Inflammatory macrophage treated with lipopolysaccharide for 1 hour (primary cell): ENCODE measurements at places on chromosomes 7 and 10.

- peak; percentile 40 for DNase-seq
Observed at GRCh38 chr7:20217193-20217948, at the start of gene MACC1. Gene MACC1, minus strand, starts transcription at chr7:20217384. Its CDS starts 55,522 bp downstream, at chr7:20161862.

DNA sequence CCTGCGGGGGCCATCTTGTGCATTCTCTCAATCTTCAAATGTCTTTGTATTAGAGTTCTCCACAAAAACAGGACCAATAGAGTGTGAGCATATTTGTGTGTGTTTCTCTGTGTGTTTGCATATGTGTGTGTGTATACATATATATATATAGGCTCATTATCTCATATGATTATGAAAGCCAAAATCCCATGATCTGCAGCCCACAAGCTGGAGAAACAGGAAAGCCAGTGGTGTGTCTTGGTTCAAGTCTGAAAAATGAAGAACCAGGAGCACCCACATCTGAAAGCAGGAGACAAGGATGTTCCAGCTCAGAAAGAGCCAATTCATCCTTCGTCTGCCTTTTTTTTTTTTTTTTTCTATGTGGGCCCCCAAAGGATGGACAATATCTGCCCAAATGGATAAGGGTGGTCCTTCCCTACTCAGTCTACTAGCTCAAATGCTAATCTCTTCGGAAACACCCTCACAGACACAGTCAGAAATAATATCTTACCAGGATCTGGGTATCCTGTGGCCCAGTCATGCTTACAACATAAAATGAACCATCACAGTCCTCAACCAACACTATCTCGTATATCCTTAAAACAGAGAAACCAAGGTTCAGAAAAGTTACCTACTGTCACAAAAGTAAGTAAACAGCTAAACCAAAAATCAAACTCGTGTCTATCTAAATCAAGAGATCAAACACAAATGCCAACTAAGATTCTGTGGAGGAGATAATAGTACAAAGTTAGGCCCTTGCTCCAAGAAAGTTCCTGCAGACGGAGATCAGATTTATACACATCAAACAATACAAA lies 141.9 kb downstream of the JMJD1C start:
- peak; percentile 54 for DNase-seq

- no peak for DNase-seq
Observed at GRCh38 chr10:6044060-6044459, 18.1 kb downstream of the IL2RA start.

DNA sequence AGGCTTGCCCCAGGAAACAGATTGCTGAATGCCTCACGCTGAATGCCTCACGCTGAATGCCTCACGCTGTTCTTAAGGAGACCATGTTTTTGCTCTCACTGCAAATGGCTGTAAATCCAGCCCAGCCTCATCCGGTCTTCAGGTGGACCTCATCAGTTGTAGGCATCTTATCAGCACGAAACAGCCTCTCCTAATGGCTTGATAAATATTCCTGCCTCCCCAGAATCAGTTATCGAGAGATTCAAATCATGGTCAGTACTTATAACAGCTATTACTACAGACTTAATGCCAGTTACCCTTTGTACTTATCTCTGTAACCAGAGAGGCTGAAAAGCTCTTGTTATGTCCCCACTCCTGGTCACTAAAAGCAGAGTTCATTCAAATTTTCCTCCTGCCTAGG lies 290.6 kb downstream of the FZD1 start:
- DNase-seq = no peak

DNA sequence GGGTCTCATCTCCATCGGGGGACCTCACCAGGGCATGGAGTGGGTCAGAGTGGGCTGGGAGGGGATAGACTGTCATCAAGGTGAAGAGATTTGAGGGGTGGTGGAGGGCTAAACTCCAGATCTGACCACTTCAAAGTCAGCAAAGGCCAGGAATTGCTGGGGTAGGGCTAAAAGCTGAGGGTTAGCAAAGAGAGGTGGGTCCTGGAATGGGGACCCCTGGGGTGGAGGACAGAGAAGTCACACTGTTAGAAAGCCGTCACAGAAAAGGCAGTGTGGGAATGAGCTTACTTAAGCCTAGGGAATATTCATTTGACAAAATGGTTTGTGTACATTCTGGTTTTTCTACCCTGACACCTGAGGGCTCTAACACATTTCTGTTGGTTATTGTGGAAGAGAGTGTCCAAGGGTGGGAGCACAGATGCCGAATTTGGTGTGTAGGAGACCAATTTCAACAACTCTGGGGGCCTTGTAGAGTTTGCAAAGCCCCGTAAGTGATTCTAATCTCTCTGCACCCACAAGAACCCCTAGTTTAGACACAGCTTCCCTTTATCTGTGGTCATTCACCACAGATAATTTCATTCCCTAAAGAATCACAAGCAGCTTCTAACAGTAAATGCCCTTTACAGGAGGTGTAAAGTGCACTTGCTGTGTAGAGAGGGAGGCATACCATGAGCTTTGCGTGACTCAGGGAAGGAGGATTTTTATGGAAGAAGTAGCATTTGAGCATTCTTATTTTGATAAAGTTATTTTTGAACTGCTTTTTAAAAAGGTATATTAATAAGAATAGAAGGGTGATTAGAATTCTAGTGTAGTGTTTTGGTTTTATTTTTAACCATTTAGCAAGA lies 6.4 kb downstream of the FBH1 start:
- no peak for DNase-seq

GRCh38 chr10:89535171-89536012 lies at the start of gene SLC16A12:
Gene SLC16A12, minus strand, starts transcription at chr10:89535594. Its CDS starts 73,016 bp downstream, at chr10:89462578.
- DNase-seq = no peak

GRCh38 chr7:99944497-99945070 lies 15.2 kb upstream of the GJC3 start:
- no peak for DNase-seq

GRCh38 chr10:1476455-1476803 lies 260.9 kb downstream of the ADARB2 start:
- no peak for DNase-seq

- DNase-seq = peak; percentile 44
Observed at GRCh38 chr7:28627896-28628295, 215.6 kb downstream of the CREB5 start.

- no peak for DNase-seq
Observed at GRCh38 chr7:9200626-9201025, 767.2 kb downstream of the NXPH1 start.

DNA sequence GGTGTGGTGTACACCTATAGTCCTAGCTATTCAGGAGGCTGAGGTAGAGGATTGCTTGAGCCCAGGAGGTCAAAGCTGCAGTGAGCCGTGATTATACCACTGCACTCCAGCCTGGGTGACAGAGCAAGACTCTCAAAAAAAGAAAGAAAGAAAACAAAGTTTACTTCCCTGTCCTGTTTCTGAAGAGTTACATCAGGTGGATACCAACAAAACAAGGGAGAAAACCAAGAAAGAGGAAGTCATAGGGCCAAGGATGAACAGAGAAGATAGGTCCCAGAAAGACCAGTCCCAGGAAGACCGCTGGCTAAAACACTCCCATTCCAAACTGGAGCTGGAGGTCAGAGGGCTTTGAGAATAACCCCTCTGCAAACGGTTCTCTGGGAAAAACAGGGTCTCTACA lies 13.5 kb downstream of the MACROH2A2 start:
- DNase-seq = peak; percentile 24

- DNase-seq = peak; percentile 65
Observed at GRCh38 chr10:113788604-113789083, 37.2 kb downstream of the PLEKHS1 start.

- peak; percentile 85 for DNase-seq
Observed at GRCh38 chr7:142587578-142588191, 161.6 kb upstream of the PRSS1 start.

DNA sequence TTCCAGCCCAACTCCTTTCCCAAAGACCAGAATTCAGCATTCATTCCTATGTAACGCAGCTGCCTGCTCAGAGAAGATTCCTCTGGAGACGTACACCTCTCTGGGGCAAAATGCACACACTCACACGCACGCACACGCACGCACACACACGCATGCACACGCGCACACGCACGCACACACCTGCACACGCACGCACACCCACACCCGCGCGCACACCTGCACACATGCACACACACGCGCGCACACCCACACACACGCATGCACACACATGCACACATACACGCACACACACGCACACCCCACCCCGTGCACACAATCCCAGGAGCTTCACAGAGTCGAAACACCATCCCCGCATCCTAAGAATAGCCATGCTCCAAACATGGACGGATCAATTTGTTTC lies 13.0 kb downstream of the MMD2 start:
- DNase-seq = no peak

DNA sequence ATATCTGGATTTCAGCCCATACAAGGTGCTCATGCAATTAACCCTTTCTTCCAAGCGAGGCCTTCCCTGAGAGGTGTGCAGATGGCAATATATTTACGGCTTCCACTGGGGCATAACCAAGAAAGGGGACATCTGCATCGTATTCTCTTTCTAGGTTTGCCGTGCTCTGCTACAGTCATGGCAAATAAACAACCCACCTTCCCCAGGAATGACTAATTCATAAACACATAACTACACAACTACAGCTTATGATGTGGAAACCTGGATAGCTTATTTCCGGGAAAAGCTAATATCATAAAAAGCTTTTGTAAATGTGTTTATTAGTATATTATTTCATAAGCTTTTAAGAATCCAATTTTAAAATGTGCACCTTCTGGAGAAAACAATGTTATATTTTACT lies 120.0 kb downstream of the CAMK1D start:
- no peak for DNase-seq

GRCh38 chr10:119292968-119293760 lies 85.8 kb downstream of the GRK5 start:
- no peak for DNase-seq

DNA sequence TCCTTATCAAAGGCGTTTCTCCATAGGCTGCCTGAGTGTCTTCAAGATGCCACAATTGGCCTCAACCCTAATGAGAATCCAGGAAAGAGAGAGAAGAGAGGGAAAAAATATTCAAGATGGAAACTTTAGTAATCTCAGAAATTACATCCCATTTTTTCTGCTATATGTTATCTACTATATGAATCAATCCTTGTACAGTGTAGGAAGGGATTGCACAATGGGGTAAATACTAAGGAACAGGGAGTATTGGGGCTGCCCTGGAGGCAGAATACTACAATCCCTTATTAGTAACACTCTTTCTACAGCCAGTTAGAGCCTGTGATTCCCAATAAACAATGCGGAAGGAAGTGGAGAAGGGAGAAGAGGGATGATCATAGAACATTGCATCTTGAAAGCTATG lies 27.9 kb downstream of the TFPI2 start:
- no peak for DNase-seq

DNA sequence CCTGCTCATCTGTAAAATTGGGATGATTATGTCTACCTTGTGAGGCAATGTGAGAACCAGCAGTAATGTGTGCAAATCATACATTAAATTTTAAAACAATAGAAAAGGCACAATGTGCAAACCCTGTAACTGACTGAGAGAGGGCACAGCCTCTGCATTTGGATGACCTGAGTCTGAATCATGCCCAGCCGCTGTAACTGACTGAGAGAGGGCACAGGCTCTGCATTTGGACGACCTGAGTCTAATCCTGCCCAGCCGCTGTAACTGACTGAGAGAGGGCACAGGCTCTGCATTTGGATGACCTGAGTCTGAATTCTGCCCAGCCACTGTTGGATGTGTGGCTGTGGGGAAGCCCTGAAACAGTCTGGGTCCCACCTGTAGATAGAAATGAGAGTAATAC lies 351.5 kb upstream of the SHH start:
- DNase-seq = no peak

DNA sequence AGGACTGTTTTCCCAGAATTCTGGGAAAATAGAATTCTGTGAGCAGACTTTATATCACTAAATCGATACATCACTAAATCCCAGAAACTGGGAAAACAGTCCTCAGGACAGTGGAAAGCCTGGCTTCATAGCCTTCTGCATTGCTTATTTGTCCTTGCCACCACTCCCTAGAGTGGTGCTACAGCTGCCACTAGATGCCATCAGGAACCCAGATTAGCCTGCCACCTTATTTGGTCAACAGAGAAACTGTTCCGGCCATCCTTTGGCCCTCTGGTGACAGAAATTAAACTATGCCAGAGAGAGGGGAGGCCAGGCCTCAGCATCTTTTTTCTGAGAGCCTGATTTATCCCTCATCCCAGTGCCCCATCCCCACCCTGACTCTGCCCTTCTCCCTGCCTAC lies 19.6 kb upstream of the NFKB2 start:
- no peak for DNase-seq

DNA sequence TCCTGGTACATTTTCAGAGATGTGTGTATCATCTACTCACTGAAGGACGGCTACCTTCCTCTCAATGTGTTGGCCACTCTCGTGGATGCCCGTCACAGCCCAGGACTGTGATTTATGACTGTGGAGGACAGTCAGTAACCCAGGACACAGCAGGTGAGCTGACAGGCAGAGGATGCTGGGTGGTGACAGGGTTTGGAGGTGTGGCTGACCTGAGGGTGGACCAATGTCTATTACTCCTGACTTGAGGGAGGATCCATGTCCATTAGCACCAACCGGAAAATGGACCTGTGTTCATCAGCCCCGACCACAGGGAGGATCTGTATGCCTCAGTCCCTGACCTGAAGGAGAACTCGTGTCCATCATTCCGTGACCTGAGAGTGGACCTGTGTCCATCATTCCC lies 96.1 kb downstream of the ADCY1 start:
- no peak for DNase-seq

- DNase-seq = no peak
Observed at GRCh38 chr7:67343572-67343971, 346.9 kb downstream of the TYW1 start.

DNA sequence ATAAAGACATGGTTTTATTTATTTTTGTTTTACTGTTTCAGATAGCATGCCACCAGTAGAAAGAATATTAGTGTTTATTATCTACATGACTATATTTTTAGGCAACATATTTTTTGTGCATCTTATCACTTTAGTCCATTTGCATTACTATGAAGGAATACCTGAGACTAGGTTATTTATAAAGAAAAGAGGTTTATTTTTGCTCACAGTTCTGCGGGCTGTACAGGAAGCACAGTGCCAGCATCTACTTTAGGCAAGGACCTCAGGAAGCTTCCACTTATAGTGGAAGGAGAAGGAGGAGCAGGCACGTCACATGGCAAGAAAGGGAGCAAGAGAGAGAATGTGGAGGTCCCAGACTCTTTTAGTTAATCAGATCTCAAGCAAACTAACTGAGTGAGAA lies 5.7 kb downstream of the CAV2 start:
- no peak for DNase-seq

GRCh38 chr10:88848499-88848898 lies 3.1 kb downstream of the ANKRD22 start:
- peak; percentile 85 for DNase-seq

- DNase-seq = peak; percentile 26
Observed at GRCh38 chr10:46289209-46289810, 2.5 kb downstream of the ANTXRL start.

GRCh38 chr7:33590916-33591315 lies 314.4 kb upstream of the BMPER start:
- DNase-seq = no peak

DNA sequence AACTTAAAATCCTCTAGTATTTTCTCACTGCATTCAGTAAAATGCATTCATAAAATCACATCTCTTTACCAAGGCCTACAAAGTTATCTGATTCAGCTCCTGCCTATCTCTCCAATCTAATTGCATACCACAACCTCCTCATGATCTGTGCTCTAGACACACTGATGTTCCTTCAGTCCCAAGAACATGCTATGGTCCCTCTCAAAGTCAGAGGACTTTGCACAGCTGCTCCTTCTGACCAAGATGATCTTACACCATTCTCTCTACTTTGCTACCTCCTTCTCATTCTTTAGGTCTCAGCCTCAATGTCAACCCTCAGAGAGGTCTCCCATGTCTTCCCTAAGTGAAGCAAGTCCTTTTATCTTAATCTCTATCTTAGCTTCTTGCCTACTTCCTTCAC lies 45.5 kb downstream of the CAV1 start:
- DNase-seq = no peak

GRCh38 chr10:9091530-9092093 lies 1037.1 kb downstream of the GATA3 start:
- DNase-seq = no peak
